Natural killer cell (primary cell): ENCODE measurements at places on chromosomes 16 and 17. TPM values are rescaled to one million over a fixed set of nuclear protein-coding genes. Genes with fewer than 3 reads are reported as not detected.

- H3K27ac ChIP-seq = no peak overlapping the region
- H3K4me1 ChIP-seq = no peaks in the 10 kb centered on the region
- peaks cover 65% of the 10 kb centered on the region for H3K36me3 ChIP-seq
- H3K27me3 ChIP-seq = no peaks in the 10 kb centered on the region
Observed at GRCh38 chr17:6592173-6592572, 35.8 kb upstream of the PITPNM3 start.

DNA sequence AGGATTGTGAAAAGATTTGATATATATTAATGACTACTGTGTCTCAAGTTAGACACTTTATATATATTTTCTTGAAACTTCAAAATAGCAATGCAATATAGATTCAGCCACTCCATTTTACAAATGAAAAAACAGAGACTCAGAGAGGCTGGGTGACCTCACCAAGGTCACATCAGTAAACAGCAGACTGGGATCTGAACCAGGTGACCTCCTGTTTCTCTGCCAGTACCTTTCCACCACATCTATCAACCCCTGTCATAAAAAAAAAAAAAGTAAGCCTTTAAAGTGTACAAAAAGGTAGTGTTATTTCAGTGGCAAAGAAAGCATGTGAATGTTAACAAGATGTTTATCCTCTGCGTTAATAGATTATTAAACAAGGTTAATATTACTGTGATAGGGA lies 466.5 kb upstream of the DYNLRB2 start:
- H3K27ac ChIP-seq = no peak overlapping the region
- DNase-seq = no peak
- no peaks in the 10 kb centered on the region for H3K4me1 ChIP-seq
- H3K27me3 ChIP-seq = no peaks in the 10 kb centered on the region
- no peak overlapping the region for H3K4me3 ChIP-seq

DNA sequence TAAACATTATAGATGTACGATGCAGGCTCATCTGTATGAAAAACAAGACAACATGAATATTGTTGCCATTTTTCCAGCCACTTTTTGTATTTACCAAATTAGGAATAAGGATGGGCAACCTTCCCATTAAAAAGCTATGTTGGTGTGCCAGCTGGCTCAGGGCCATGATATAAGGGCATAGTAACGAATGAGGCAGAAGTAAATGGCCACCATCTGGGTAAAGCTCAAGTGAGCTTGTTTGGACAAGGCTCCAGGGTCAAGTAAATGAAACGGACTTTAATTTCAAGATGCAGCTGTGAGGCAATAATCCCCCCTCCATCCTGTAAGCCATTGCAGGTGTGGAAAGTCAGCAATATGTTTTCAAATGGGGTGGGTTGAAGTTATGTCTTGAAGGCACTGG lies 930.9 kb upstream of the CDH8 start:
- no peak for DNase-seq
- no peaks in the 10 kb centered on the region for H3K4me1 ChIP-seq
- H3K4me3 ChIP-seq = no peak overlapping the region
- no peaks in the 10 kb centered on the region for H3K27me3 ChIP-seq

DNA sequence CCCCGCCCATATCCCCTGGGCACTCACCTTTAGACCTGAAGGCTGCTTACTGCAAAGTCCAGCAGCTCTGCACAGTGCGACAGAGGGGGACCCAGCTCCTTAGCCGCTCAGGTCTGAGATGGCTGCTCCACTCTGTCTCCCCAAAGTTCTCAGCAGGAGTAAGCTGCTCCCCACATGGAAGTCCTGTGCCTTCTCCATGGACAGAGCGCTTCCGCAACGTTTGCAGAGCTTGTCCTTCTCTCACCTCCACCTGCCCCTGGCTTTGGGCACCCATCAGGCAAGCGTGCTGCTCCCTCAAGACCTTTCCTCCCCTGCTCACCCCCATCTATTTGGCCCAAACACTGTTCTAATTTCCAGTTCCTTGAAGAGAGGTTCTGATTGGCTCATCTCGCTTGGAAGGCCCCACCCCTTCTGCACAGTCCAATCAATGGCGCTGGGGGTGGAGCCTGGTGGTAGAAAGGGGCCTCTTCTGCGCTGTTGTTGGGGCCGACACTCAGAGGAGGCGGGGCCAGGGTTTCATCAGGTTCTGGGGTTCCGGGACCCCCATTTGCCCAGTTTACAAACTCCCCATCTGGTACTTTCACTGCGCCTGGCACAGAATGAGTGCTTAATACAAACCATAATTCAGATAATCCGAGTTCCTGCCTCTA lies 137.2 kb downstream of the CYLD start:
- no peak overlapping the region for H3K4me3 ChIP-seq
- DNase-seq = no peak
- no peaks in the 10 kb centered on the region for H3K36me3 ChIP-seq
- H3K27ac ChIP-seq = no peak overlapping the region

DNA sequence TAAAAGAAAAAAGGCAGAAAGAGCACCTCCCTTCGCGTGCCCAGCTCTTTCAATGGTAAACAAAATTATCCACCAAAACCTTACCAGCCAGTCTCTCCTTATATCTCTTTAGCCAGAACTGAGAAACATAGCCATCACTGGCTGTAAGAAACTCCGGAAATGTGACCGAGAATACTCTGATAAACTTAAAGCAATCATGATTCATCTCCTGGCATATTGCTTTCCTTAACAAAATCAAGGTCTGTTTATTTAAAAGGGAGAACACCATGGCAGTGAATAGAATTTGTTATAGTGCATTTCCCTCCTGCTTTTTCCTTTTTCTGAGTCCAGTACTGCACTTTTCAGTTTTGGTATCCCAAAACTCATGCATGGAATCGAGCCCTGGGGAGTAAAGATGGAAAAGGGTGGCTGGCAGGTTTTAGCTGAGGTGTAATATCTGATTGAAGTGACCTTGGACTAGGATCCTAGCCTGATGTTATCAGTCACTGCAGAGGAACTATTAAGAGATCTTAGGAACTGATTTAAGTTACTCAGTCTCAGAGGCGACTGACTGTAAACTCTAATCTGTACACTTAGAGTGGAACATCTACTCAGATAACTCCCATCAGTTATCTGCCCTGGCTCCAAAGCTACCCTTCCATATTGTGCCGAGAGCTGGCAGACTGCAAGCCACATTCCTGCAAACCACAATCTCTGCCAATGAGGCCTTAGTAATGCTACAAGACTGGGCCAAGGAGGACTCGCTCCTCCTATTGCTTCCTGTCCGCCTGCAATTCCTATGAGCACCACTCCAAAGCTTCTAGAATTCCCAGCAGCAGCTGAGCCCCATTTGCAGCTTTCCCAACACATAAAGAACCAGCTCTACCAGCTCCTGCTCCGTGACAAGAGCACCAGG lies 7.4 kb upstream of the COX10 start:
- H3K4me3 ChIP-seq = no peak overlapping the region
- no peaks in the 10 kb centered on the region for H3K4me1 ChIP-seq
- peaks cover 2% of the 10 kb centered on the region for H3K36me3 ChIP-seq
- no peak for DNase-seq
- H3K27me3 ChIP-seq = no peaks in the 10 kb centered on the region

GRCh38 chr17:47276868-47277267 lies 23.2 kb downstream of the ITGB3 start:
- H3K4me1 ChIP-seq = peaks cover 17% of the 10 kb centered on the region
- no peak overlapping the region for H3K4me3 ChIP-seq
- no peak overlapping the region for H3K27ac ChIP-seq
- H3K36me3 ChIP-seq = no peaks in the 10 kb centered on the region

GRCh38 chr17:15501793-15502192 lies 34.4 kb upstream of the CDRT4 start:
- peaks cover 2% of the 10 kb centered on the region for H3K36me3 ChIP-seq
- no peak overlapping the region for H3K4me3 ChIP-seq
- H3K4me1 ChIP-seq = peaks cover 6% of the 10 kb centered on the region
- DNase-seq = no peak

DNA sequence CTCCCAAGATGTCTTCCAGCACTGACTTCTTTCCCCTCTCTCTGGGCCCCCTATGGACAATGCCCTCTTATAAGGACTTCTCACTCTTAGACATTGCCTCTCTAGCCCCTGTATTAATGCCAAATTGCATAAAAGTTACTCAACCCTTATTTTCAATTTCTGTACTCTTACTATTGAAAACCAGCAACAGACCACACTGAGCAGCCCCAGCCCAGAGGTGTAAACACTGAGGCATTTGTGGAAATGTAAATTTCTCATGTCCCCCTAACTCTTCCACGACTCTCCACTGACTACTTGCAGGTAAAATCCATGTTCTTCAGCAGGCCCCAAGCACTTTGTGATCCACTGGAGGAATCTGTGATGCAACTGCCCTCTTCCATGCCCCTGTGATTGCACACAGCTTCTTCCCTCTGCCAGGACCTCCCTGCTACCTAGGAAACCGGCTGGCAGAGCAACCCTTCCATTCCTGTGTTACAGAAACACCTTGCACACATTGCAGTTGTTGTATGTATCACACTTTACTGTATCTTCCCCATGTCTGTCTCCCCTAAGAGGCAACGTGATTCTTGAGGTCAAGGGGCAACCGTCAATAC lies 4.4 kb downstream of the N4BP1 start:
- H3K4me3 ChIP-seq = no peak overlapping the region
- peaks cover 49% of the 10 kb centered on the region for H3K4me1 ChIP-seq
- H3K36me3 ChIP-seq = no peaks in the 10 kb centered on the region

DNA sequence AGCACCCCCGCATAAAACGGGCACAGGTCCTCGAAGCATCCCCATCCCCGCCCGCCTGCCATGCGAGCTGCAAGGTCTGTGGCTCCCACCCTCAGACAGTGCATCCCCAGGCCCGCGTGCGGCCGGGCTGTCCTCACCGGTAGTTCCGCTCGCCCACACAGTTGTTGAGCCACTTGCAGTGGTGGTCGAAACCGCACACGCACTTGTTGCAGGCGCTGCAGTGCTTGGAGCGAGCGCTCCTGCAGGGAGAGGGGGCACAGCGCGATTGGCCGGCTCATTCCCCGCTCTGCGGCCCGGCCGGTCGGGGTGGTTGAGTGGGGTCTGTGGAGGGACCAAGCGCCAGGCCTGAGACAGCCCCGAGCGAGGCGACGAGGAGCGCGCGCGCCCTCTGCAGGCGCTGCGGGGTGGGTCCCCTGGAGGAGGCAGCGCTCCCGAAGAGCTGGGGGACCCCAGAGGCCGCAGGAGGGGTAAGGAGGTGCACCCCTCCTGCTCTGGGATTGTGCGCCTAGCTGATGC lies 6.0 kb upstream of the TPPP3 start:
- H3K27ac ChIP-seq = no peak overlapping the region
- DNase-seq = peak; percentile 39
- H3K27me3 ChIP-seq = peaks cover 13% of the 10 kb centered on the region
- peaks cover 20% of the 10 kb centered on the region for H3K4me1 ChIP-seq

DNA sequence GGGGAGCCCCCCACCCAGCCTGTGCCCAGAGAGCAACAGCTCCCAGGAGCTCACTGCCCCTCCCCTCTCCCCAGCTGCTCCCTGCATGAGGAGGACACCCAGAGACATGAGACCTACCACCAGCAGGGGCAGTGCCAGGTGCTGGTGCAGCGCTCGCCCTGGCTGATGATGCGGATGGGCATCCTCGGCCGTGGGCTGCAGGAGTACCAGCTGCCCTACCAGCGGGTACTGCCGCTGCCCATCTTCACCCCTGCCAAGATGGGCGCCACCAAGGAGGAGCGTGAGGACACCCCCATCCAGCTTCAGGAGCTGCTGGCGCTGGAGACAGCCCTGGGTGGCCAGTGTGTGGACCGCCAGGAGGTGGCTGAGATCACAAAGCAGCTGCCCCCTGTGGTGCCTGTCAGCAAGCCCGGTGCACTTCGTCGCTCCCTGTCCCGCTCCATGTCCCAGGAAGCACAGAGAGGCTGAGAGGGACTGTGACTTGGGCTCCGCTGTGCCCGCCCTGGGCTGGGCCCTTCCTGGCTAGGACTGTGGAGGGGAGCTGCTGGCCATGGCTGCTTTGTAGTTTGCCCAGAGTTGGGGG lies 584 bp downstream of the TCAP start:
- no peak overlapping the region for H3K4me3 ChIP-seq
- H3K27me3 ChIP-seq = peaks cover 3% of the 10 kb centered on the region
- DNase-seq = peak; percentile 46
- peaks cover 23% of the 10 kb centered on the region for H3K4me1 ChIP-seq
- H3K27ac ChIP-seq = no peak overlapping the region

- H3K36me3 ChIP-seq = no peaks in the 10 kb centered on the region
- H3K27ac ChIP-seq = no peak overlapping the region
- DNase-seq = no peak
- H3K4me3 ChIP-seq = no peak overlapping the region
- H3K27me3 ChIP-seq = no peaks in the 10 kb centered on the region
Observed at GRCh38 chr17:2403044-2403443, 2.2 kb upstream of the MNT start.

DNA sequence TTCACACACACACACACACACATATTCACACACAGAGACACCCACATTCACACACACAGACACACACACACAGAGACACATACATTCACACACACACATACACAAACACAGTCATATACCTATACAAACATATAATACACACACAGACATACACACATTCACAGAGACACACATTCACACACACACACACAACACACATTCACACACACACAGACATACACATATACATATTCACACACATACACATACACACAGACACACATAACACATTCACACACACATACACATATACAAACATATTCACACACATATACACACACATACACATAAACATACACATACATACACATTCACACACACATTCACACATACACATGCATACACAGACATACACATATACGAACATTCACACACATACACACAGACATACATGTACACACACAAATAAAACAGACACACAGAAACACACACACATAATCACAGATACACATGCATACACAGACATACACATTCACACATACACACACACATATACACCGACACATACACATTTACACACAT lies 7.9 kb downstream of the PRCD start:
- H3K4me1 ChIP-seq = peaks cover 41% of the 10 kb centered on the region
- no peak overlapping the region for H3K27ac ChIP-seq
- H3K4me3 ChIP-seq = no peak overlapping the region
- H3K36me3 ChIP-seq = no peaks in the 10 kb centered on the region
- no peaks in the 10 kb centered on the region for H3K27me3 ChIP-seq

- H3K36me3 ChIP-seq = no peaks in the 10 kb centered on the region
- no peak for DNase-seq
- H3K4me1 ChIP-seq = no peaks in the 10 kb centered on the region
- no peak overlapping the region for H3K4me3 ChIP-seq
- H3K27ac ChIP-seq = no peak overlapping the region
- no peaks in the 10 kb centered on the region for H3K27me3 ChIP-seq
Observed at GRCh38 chr16:82042144-82042543, 7.1 kb downstream of the HSD17B2 start.

- H3K4me3 ChIP-seq = no peak overlapping the region
- no peak for DNase-seq
- H3K4me1 ChIP-seq = peaks cover 20% of the 10 kb centered on the region
- peaks cover 25% of the 10 kb centered on the region for H3K36me3 ChIP-seq
- no peaks in the 10 kb centered on the region for H3K27me3 ChIP-seq
Observed at GRCh38 chr16:84562174-84562815, 55.6 kb downstream of the COTL1 start.

GRCh38 chr16:27080895-27081294 lies 14.2 kb downstream of the C16orf82 start:
- peak; percentile 20 for DNase-seq
- H3K27ac ChIP-seq = no peak overlapping the region
- no peaks in the 10 kb centered on the region for H3K4me1 ChIP-seq
- H3K27me3 ChIP-seq = no peaks in the 10 kb centered on the region

The BCAS3 gene
- 60.5 TPM for total RNA-seq

The SLC2A4 gene
- total RNA-seq = not detected

The OTOP2 gene
- total RNA-seq = not detected

The CCL7 gene
- not detected for total RNA-seq

The G6PC1 gene
- not detected for total RNA-seq

The KCNH4 gene
- 0.20 TPM for total RNA-seq

The HAP1 gene
- not detected for total RNA-seq
